ENCODE measurements at places on chromosomes 5 and 9.

GRCh38 chr9:91346644-91347043, 15.1 kb downstream of the AUH start:
- DNase-seq, result no peak

GRCh38 chr9:96667363-96667728, 12.2 kb upstream of the PRXL2C start:
- no peak for DNase-seq

- DNase-seq, result no peak
Measured at GRCh38 chr5:23864786-23865185, 357.4 kb downstream of the PRDM9 start.

- DNase-seq, result no peak
Measured at GRCh38 chr9:981491-981898, 5.0 kb downstream of the DMRT3 start.

DNA sequence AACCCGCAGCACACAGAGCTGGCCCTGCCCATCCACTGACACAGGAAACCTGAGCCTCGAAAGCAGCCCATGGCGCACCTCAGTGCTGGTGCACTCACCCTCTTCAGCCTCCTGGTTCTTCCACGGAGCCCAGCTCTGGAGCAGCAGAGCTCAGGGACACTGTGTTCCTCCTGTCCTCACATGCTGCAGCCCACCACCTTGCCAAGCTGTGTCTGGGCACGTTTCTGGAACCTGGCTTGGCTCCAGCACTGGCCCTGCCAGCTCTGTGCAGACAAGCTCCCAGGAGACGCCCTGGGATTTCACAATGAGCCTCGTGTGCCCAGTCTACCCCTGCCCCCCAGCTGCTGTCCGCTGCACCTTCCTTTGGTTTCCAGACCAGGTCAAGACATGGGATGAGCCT, 119.5 kb downstream of the SYK start:
- DNase-seq, result no peak

Data from NCI-H446 treated with DMSO at 0.1 percent for 48 hours (cell line).